ENCODE measurements at places on chromosomes 4 and X. TPM values are rescaled to one million over a fixed set of nuclear protein-coding genes. Genes with fewer than 3 reads are reported as not detected.

GRCh38 chr4:20761382-20761781 is 61.1 kb downstream of the PACRGL start:
- no peak for DNase-seq

- no peak for DNase-seq
These were observed 6.7 kb downstream of the ARAP2 start for GRCh38 chr4:36237366-36238313.

DNA sequence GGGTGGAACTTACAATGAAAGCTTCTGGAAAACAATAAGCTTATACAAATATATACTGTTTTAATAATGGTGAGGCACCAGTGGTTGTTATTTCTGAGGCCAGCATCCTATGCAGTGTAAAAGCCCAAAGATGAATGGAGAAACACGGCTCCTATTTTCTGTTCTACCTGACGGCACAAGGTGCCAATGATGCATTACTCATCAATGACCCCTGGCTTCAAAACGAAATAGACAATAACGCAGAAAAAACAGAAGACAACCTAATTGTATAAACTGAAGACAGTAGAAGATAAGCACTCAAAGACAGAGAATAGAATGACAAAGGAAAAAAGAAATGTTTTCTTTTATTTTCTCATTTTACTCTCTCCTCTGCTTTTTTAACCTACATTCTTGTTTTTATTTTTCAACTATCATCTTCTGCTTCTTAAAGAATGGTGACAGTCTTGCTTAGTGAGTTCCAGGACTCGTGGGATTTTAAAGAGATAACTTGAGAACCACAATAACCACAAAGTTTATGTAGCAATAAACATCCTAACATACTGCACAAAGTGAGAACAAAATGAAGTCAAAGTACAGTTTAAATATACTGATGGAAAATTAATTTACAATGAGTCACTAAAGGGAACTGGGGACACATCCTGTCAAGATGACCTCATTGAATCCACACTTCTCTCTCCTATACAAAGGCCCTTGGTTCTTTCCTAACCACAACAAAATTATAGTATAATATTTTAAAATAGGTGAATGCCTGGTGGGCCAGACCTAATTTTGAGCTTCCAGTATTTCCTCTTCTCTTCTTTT is 169.8 kb downstream of the BTC start:
- no peak for DNase-seq

GRCh38 chr4:76748649-76749048 is 149.3 kb downstream of the SOWAHB start:
- no peak for DNase-seq

Gene CACNA1F
- total RNA-seq = not detected

DNA sequence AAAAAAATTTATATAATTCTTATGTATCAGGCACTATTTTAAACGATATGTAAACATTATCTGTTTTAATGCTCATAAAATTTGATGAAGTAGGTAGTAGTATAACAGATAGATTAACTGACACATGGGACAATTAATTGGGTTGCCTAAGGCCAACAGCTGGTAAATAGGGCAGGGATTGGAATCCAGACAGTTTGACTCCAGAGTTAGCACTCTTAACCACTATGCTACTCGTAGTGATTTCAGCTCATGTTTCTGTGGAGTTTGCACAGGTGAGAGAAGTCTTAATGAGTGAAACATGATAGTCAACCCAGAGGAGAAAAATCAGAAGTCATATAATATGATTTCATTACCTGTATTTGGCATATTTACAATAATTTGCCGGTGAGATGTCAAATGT is 126.0 kb upstream of the WDFY3 start:
- no peak for DNase-seq

DNA sequence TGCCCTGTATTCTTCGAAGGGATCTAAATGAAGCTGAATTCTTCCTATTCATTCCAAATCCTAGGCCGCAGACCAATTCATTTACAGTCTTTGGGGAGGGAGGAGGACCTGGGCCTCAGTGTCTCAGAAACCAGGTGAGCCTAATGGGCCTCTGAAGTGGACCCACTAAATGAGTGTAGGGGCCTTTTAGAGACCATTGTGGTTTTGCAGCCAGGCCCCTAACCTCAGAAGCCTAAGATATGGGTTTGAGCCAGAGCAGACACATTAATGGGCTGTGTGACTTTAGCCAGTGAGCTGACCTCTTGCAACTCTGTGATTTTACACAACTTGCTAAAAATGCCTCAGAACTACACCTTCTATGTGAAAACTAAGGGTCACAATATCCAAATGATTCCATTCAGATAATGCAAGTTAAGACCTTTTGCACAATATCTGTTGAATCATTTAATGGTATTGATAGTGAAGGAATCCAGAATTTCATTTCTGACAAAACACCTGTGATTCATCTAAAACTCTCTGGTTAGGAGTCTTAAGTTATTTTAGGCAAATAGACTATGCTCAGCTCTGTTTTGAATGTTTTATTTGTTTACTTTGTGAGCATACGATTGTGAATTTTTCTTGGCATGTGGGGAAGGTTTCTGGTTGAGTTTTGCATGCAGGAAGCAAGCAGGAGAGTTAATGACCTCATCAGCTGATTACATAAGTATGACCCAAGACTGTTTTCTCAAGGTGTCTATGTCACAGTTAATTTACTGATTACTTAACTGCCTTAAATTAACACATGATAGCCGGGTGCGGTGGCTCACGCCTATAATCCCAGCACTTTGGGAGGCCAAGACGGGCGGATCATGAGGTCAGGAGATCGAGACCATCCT is 75.0 kb downstream of the EVC start:
- DNase-seq = peak; percentile 40

DNA sequence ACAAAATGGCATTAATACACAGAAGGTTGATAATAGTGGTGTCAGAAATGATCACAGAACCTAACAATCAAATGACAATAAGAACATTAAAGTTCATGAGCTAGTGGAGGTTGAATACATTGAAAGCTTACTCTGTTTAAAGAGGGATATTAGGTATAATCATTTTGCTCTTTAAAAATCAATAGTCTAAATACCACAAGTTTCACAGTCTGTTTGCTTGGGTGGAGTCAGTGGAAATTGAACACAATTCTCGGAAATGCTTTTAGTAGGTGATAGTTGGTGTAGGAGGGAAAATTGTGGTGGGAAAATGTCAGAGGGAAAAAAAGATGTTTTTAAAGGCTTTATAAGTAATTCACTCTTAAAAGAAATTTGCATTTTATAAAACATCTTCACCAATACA is 197.1 kb downstream of the GLUD2 start:
- no peak for DNase-seq

GRCh38 chrX:15816886-15817285 is 26.6 kb downstream of the ZRSR2 start:
- no peak for DNase-seq

- no peak for DNase-seq
These were observed 24.8 kb downstream of the CYTL1 start for GRCh38 chr4:4994312-4995097.

Gene NHSL2
- 58.1 TPM for total RNA-seq

GRCh38 chrX:106170318-106170717 is 2.2 kb downstream of the PWWP3B start:
- no peak for DNase-seq

- no peak for DNase-seq
These were observed 90.1 kb upstream of the AGA start for GRCh38 chr4:177532358-177532757.

DNA sequence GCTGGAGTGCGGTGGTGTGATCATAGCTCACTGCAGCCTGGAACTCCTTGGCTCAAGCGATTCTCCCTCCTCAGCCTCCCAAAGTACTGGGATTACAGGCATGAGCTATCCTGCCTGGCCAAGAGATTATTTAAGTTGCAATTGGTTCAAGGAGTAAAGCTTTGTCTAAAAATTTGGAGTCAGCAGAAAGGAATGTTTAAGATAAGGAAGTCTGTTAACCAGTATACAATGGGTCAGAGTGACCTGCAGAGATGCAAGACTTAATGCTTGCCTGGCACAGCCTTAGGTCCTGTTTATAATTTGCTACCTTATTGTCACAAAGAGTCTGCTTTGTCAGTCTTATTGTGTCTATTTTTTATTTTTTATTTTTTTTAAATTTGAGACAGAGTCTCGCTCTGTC is 826.2 kb downstream of the NLGN4X start:
- DNase-seq = no peak

DNA sequence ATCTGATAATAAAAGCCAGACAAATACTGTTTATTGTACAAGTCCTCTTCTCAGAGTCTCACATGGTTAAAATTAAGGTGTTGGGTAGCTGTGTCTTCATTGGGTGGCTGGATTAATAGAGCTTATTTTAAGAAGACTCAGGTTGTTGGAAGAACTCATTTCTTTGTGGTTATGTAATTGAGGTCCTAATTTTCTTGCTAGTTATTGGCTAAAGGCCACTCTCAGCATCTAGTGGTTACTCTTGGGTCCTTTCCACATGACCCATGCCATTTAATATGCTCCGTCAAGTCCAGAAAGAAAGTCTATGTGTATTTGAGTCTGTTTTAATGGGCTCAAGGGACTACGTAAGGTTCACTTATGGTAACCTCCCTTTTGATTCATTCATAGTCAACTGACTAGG is 1668.6 kb upstream of the AGA start:
- DNase-seq = no peak

GRCh38 chr4:87838890-87839591 is 6.3 kb downstream of the MEPE start:
- DNase-seq = no peak

DNA sequence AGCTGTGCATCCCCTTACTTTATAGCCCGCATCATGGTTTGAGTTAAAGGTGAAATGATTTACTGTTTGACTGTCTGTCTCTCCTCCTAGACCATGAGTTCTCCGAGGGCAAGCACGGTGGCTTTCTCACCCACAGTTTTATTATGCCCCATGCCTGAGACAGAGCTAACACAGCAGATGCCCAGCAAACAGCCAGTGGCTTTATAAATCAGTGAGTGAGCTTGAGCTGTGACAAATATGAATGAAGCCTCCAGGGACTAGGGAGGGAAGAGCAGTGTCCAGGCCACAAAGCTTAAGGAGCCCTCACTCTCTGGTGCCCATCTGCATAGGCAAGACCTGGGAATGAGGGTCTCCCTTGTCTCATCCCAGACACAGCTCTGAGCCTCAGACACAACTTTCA is 57.9 kb downstream of the FHDC1 start:
- no peak for DNase-seq

DNA sequence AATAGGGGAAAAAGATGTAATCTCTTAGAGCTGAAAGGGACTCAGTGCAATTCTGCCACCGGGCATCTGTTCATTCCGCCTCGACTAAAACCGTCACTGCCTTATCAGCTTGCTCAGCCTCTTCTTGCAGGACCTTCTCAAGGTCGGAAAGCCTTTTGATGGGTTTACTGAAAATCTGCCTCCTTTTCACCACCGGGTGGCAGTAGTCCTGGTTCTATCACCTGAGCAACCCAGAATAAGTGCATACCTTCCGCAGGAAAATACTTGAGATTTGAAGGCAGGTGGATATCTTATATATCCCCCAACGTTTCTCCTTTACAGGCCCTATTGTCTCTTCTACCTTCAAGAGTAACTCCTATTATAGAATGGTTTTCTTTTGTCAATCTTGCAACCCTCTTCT is 103.4 kb upstream of the PAK3 start:
- DNase-seq = no peak

GRCh38 chr4:52836120-52836519 is 26.0 kb upstream of the RASL11B start:
- no peak for DNase-seq

DNA sequence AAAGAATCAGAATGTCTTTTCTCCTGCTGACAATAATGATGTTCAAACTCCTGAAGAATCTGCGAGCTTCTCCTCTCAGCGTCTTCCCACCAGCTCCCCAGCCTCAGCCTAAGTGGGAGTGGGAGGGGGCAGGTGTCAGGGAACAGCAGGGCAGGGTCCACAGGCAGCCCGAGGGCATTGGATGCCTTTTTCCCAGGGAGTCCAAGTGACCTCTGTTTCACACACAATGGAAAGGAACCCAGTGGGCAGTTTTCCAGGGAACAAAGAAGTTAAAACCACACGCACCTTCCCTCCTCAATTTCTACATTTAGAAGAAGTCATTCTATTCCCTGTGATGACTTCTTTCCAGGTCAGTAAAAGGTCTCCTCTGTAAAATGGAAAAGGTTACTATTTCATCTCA is 278.5 kb downstream of the PARM1 start:
- DNase-seq = no peak
